ENCODE measurements at places on chromosomes 5 and 9.

GRCh38 chr5:8192840-8193239, 323.9 kb downstream of the MTRR start:
- no peak for DNase-seq

DNA sequence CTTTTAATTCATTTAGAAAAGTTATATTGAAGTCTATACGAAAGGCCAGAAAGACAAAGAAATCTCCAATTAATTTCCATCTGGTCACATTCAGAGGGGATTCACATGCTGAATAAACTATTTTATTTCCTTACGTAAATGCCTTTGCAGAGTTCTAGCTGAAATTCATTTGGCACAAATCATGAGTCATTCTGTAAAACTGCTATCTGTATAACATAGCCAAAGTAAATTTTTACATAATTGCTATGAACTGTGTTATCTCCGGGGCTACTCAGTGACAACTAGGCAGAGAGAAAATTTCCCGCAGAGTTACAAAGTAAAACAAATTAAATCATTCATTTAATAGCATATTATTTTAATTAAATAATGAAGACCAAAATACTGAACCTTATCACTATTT, 463.2 kb upstream of the ADAMTS16 start:
- no peak for DNase-seq

DNA sequence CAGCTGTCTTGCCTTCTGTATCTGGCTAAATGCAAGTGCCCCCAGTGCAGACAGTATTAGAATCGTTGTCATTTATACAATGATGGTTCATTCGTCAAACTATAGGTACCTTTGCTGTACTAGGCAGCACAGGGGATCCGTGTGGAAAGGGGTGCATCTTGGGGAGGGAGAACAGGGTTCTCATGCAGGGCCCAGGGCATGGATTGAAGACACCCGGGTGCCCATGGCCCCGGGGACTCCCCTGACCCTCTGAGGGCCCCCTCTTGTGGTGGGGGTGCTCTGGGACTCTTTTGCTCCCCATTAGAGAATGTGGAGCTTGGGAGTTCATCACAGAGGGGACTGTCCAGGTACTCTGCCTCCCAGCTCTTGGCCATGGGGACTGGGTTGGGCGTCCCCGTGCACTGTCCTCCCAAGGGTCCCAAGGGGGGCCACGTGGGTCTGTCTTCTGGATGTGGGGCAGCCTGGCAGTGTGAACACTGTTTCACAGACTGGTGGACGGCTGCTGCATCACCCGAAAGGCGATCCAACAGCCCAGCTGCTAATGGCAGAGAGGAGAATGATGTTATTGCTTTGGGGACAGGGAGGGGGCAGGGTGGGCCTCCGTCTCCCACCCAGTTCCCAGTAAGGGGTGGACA, 36.9 kb upstream of the RXRA start:
- no peak for DNase-seq

- DNase-seq, result no peak
These were observed 58.1 kb downstream of the TMEM252 start for GRCh38 chr9:68482548-68482947.

GRCh38 chr5:173452119-173452905, 124.1 kb upstream of the STC2 start:
- no peak for DNase-seq

- no peak for DNase-seq
These were observed 627 bp downstream of the ARRDC1 start for GRCh38 chr9:137606005-137606621.

- DNase-seq, result no peak
These were observed 1752.9 kb downstream of the MAT2B start for GRCh38 chr5:165258197-165258771.

DNA sequence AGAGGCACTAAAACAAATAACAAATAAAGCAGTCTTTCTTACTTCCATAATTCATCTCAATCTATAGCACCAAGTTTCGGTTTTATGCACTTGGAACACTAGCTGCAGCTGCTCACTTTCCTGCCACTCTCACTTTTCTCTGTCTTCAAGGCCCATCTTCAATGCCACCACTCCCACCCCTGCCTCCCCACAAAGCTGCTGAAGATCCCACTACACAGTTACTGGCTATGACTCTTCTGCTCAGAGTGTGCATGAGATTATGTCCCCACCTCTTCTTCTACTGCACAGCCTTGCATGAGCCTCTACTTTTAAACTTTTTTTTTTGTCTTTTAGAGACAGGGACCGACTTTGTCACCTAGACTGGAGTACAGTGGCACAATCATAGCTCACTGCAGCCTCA, 77.4 kb downstream of the SAXO1 start:
- no peak for DNase-seq

DNA sequence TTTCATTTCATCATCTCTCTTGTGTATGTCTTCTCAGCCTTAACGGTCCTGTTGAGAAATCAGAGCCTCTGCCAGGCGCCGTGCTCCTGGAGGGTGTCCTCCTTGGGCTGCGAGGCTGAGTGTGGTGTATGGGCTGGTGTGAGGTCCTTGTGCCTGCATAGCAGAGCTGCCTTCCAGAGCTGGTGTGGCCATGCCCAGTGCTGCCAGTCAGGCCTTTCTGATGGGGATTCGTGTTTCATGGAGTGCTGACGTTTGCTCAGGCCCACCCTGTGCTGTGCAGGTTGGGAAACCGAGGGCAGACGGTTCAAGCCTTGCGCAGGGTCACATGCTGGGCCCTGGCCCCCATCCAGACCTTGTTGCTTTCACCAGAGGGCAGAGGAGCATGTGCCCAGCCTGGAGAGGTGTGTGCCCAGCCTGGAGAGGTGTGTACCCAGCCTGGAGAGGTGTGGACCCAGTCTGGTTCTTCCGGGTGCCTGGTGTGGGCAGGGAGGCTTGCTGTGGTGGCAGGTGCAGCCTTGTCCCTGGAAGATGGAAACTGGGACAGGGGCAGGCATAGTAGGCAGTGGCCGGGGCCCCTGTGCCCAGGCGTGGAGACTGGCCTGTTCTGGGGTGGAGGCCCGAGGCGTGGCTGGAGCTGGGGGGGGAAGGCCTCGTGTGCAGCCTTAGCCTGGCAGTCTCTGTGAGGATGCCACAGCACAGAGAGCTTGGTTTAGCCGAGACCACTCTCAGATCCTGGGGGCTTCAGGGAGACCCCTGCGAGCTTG, 84.0 kb downstream of the RXRA start:
- no peak for DNase-seq

DNA sequence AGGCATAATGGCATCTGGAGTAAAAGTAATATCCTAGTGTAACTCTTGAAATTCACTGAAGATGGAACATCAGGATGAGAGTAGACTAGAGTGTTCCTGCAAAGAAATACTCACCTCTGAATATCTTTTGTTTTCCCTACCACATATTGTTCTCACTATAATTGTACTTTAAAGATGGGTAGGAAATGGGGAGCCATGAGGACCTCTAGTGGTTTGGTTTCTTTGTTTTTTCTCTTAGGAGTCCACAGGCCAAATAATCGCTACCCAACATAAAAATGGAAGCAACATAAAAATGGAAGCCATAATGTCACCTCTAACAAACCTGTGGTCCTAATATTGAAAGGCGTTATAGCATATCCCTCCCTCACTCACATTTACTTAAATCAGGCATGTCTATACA, 2375.8 kb downstream of the MAT2B start:
- DNase-seq, result no peak

- no peak for DNase-seq
These were observed 131.6 kb downstream of the GOLPH3 start for GRCh38 chr5:32042551-32042961.

DNA sequence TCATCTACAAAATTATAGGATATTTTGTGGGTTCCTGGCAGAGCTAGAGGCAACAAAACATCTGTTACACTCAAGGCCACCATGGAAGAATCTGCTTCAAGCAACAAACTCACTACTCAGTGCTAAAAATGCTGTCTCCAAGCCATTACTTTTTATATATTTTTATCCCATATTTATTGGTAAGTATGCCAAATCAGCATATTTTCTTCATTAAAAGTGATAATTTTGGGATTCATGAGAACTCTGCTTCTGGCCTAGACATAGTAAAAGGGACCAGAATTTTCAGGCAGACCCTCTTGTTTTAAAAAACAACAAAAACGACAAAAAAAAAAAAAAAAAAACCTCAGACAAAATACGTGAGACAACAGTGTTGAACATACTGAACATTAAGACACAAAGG, 236.0 kb downstream of the EDIL3 start:
- no peak for DNase-seq

DNA sequence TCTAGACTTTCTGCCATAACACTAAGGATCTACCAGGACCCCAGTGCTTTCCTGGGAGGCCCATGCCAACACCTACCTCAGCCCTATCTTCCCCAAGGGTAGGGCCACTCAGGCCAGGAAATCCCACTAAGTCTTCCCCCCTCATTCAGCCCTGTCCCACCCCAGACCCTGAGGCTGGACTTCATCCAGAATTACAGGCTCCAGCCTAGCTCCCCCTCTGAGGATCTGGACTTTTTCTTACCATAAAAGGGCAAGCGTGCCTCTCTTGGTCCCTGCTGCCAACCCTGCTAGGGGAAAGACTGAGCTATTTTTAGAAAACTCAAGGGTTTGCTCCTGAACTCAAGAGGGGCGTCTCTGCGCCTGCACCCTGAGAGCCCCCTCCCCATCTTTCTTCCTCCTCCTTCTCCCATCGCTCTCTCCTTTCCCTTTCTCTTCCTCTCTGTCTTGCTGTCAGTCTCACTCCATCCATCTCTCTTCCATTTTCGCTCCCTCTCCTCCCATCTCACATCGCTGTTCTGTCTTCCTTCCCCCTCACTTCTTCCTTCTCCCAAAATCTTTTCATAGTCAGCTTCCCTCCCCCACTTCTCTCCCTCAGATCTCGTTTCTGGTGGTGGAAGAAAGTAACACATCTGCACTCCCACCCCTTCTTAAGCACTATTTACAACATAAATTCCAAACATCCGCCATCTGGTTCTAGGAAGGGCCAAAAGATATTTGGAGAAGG, 38.1 kb upstream of the IL17B start:
- no peak for DNase-seq

DNA sequence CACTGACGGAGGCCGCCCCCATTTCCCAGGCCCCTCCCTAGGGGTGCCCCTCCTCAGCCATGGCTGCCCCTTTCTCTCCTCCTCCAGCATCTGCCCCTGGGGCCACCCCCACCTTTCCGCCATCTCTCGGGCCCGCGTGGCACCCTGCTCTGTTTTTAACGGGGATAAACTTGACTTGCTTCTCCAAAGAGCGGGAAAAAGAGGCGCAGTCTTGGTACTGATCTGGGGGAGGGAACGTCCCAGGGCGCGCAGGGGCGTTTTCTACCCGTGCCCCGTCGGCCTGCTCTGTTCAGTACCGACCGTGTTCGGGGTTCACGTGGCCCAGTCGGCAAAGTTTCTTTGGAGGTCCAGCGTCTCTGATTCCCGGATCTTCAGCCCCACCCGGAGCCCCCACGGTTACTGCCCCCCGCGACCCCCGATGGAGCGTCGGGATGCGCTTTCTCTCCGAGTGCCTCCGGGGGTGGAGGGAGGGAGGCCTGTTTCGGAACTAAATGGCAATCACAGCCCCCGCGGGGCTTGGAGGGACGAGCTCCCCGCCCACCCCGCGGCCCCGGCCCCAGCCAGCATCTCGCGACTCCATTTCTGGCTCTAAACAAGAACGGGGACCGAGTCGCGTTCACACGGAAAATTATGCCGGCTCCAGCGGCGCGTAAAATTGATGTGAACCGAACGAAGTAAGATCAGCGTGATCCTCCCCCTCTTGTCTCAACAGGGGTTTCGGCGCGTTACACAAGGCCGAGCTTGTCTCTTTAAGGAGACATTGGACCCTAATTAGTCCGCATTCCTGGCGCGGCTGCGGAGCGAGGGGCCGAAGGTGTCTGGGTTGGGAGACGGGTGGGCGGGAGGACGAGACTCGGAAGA, 1.1 kb upstream of the TLE4 start:
- DNase-seq, result peak; percentile 33

DNA sequence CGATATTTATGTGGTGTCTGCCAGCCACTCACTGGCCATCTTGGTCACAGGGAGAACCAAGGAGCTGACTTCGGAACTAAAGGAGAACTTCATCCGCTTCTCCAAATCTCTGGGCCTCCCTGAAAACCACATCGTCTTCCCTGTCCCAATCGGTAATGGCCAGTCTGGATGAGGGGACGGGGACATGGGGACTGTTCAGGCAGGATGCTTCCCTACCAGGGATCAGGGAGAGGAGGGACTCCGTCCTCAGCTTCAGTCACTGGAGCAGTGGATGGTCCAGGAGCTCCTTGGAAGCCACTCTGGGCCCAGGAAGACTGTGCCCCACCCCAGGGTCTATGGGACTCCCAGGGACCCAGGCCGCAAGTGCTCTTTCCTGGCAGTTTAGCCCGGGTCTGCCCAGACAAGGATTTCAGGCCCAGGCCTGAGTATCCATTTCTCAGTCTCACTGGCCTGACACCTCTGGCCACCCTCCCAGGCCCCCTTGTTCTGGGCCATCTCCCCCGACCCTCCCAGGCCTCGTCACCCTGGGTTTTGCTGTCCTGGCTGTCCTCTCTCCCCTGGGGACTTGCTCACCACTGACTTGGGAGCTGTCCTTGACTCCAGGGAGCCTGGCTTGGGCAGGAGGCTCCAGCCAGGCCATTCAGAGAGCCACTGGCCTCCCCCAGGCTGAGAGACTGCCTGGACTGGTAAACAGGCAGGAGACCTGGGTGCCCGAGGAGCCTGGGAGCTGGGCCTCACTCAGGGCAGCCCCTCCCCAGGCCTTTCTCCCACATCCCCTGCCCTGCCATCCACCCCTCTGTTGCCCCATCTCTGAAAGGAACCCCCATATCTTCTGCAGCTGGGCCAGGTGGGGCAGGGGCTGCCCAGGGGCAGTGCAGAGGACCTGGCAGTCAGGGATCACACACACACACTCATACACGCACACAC, 3.1 kb downstream of the LCN2 start:
- DNase-seq, result no peak

- no peak for DNase-seq
These were observed 38.5 kb downstream of the DDX31 start for GRCh38 chr9:132631280-132631679.

GRCh38 chr9:112074250-112075008, 100.7 kb downstream of the SUSD1 start:
- no peak for DNase-seq

GRCh38 chr9:93895535-93895934, 59.6 kb downstream of the BARX1 start:
- peak; percentile 4 for DNase-seq

DNA sequence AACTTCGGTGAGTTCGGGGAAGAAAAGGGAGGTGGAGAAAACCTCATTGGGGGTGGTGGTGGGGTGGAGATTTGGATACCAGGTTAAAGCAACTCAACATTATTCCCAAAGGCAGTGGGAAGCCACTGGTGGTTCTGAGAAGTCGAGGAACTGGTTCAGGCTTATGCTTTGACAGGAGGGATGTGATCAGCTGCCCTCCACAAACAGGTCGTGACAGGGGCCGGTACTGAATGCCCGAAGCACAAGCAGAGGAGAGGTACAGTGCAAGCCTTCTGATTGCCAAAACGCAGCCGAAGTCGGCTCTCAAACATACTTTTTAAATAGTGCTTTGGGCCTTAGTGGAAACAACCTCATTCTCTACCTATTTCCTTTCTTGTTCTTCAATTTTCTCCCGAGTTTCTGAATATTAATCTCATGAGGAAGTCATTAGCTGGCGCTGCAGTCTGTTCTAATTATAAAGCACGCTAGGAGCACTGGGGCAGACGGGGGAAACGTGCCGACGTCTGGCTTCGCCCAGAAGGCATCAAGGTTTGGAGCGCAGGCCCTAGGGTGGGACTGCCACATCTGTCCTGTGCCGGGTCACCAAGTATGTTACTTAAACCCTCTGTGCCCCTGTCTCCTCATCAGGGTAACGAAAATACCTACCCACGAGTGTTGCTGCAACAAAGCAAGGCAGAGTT, 27.3 kb downstream of the SHB start:
- no peak for DNase-seq

GRCh38 chr5:126883564-126884245, 106.8 kb downstream of the LMNB1 start:
- DNase-seq, result no peak

GRCh38 chr9:136762221-136762691, 2.1 kb downstream of the LCN15 start:
- peak; percentile 6 for DNase-seq

Data from GM13977 (cell line).